ENCODE measurements at places on chromosomes 16 and 17.
A peak's percentile ranks its signal among the peaks of the same experiment; 100 is the strongest.

GRCh38 chr17:78317794-78318400, 42.0 kb downstream of the SOCS3 start:
- DNase-seq: no peak

DNA sequence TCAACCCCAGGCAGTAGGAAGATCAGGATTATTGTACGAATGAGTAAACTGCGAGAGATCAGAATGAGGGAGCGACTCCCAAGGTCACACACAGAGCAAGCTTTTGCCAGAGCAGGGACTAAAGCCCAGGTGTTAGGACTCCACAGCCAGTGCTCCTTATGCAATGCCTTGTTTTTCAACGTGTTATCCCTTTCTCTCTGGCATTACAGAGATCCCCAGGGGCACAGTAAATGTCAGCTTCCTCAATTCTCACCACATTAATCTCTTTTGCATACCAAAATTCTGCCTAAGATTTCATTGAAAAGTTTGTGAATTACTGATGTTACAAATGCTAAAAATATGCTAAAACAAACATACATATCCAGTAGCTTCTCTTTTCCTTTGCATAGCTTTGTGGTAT, 68.1 kb upstream of the CES5A start:
- no peak for DNase-seq

DNA sequence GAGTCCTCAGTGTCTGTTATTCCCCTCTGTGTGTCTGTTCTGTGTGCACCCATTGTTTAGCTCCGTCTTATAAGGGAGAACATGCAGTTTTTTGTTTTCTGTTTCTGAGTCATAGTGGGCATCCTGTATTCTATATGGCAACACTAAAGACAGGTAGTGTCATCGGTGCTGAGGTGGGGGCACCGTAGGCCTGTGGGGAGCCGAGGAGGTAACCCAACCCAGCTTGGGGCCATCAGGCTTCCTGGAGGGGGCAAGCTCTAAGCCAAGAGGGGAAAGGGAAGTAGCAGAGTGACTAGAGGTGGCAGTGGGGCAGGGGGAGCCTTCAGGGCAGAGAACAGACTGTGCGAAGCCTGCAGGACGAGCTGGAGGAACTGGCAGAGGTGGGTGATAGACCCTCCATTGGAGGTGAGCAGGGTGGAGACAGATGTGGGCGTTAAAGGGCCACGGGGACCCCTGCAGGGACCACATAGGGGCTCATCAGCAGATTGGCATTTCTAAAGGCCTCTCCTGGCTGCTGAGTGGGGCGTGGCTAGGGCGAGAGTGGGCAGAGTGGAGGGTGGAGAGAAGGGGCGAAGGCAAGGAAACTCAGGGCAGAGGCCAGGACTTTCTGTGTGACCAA, 36.5 kb downstream of the CPNE2 start:
- no peak for DNase-seq

DNA sequence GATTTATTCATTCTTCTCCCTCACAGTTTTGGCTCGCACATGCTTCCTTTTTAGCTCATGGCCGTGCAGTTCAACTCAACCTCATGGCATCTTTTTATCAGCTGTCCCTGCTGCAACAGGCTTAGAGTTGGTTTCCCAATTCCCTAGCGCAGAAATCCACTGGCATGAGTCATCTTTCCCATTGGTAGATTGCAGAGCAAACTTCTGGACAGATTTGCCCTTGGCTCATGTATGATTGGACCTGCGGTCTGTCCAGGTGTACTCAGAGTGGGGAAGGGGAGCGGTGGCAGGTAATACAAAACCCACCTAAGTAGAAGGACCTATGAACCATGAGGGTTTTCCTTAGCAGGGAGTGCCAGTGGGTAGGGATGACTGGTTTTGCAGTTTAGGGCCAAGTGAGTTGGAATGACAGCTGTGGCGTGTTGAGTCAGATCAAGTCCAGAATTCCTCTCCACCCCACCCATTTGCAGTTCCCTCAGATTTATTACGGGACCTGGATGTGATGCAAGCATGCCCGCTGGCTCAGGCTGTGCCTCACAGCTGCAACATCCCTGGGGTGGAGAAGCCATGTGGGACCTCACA, 584.7 kb downstream of the WWOX start:
- no peak for DNase-seq

GRCh38 chr17:75084039-75084660, 3.6 kb upstream of the SLC16A5 start:
- no peak for DNase-seq

- DNase-seq: no peak
These were observed 25.6 kb downstream of the IGSF6 start for GRCh38 chr16:21626659-21627277.

- peak; percentile 23 for DNase-seq
These were observed 6.5 kb upstream of the PNPO start for GRCh38 chr17:47934856-47935255.

GRCh38 chr17:5846001-5846400, 224.2 kb upstream of the WSCD1 start:
- no peak for DNase-seq

DNA sequence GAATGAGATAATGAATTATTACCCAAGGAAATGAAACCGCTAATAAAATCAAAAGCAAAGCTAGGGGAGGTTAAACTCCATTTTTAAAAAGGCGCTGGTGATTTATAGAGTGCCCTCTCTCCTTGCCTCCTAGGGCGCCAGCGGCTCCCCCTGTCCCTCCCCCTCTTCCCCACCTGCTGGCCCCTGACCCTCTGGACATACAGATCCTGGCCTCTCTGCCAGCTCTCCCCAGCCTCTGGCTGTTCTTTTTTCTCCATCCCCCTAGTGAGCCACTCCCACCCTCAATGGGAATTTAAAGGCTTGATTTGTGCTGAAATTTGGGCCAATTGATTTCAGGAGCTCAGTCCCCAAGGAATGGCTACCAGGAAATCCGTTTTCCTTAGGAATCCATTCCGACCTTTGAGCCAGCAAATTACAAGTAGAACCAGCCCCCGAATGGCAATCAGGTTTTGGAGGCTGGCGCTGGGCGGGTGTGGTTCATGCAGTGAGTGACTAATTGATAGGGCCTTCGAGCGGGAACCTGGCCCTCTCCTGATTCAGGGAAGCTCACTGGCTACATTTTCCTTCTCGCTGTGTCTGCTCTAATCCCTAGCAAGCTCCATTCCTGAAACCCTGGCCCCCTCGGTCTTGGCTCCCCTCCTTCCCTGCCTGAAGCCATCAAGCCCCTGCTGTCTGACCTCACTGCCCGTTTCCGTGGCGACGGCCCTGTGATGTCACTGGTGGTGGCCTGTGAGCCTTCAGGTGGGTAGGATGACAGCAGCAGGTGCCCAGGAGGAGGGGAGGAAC, 141.9 kb upstream of the SDK2 start:
- DNase-seq: peak; percentile 93

DNA sequence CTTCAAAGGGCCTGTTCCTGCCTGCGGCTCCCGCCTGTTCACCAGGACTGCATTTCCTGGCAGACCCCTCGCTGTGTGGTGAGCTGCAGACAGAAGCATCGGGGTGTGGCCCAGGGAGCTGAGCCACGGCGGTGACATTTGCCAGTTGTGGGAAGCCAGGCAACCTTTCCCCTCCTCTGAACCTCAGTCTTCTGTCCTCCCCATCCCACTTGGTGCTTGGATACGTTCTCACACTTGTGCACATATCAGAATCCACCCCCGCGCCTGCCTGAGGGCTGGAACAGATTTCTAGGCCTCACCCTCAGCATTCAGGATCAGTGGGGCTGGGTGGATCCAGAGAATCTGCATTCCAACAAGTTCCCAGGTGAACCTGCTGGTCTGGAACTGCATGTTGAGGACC, 63.5 kb downstream of the CRISPLD2 start:
- no peak for DNase-seq

DNA sequence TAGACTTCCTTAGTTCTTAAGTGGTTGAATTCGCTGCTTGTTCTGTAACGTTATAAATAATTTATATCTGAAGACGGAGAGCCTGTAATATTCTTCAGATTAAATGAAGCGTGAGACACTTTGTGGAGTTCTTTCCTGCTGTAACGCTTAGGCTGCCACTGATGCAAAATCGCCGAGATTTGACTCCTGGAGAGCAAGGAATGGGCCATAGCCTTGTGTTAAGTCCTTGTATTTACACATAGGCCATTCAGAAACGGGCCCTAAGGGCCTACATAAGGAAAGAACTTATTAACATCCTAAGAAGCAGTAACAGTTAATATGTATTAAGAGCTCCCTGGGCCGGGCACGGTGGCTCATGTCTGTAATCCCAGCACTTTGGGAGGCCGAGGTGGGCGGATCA, 936 bp downstream of the EMC6 start:
- no peak for DNase-seq

DNA sequence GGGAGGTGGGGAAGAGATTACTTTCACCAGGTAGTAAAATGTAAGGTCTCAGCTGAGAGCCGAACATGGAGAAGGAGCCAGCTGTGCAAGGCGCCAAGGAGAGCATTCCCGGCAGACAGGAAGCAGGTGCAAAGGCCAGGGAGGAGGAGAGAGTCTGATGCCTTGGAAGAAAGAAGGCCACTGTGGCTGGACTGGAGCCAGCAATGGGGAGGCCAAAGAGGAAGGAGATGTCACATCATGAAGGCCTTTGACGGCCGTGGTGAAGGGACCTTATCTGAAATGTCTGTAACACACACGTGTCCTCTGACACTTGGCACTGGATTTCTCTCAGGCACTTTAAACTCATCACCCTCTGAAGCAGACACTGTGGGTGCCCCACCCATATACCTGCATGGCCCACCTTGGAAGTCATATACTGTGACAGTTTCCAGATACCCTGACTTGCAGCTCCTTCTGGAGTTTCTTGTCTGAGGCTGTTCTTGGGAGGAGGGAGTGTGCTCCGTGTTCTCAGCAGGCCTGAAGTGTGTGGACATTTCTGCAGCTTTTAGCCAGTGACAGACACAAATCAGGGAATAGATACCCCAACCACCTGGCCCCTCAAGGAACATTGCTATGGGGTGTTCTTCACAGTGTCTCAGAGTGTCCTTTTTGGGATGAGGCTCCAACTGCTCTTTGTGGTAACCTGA, 1.9 kb upstream of the SLC5A2 start:
- DNase-seq: no peak

GRCh38 chr16:52630711-52631110, 83.8 kb upstream of the TOX3 start:
- DNase-seq: no peak

DNA sequence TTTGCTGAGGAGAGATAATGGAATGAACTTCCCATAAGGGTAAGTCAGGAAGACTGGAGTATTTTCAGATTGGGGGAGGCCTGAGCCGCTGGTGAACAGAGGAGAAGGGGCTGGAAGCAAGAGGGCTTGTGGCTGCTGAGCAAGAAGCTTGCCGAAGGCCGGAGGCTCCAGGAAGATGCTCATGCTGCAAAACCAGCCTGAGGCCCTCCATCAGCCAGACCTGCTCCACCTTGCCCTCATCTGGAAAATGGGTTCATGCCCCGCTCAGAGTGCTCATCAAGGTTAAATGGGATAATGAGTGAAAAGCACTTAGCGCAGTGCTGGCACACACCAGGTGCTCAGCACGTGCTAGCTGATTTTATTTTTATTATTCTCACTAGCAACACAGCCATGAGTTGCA, 5.5 kb upstream of the ASGR1 start:
- DNase-seq: no peak

DNA sequence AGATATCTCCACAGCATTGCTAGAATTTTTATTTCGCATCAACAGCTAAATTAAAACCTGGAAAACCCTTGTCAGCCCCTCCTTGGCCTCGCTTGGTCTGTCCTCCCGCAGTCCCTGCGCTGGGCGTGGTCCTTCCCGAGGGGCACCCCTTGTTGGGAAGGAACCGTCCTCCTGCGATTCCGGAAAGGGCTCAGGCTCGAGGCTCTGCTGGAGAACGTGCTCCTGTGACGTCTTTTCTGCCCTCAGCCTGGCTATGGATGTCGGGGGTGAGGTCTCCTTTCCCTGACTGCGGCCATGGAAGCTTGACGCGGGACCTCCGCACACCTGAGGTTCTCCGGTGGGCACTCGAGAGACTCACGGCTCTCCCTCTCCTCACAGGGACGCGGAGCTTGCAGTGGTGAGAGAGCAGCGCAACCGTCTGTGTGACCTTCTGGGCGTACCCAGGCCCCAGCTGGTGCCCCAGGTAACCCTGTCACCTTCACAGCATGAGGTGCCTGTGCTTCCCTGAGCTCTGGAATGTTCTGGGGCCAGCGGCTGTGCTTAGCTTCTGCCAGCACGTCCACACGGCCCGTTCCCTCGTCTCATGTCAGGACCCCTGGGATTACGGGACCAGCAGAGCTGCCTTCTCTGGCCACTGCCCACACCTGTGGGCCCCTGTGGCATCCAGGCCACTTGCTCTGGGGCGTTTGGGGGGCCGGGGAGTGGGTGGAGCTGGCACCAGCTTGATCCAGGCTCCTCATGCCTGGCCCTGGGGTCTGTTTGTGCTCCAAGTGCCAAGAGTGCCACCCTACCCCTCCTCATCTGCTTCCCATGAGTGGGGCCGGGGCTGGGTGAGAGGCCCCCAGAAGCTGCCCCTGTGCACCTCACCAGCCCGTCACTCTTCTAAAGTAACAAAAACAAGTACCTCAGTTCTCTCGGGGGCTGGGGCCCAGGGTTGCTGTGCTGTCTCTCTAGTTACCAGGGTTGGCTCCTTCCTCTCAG, 101.5 kb upstream of the ZNF750 start:
- no peak for DNase-seq

- peak; percentile 9 for DNase-seq
These were observed 923 bp downstream of the GDPD3 start for GRCh38 chr16:30112197-30113030.

DNA sequence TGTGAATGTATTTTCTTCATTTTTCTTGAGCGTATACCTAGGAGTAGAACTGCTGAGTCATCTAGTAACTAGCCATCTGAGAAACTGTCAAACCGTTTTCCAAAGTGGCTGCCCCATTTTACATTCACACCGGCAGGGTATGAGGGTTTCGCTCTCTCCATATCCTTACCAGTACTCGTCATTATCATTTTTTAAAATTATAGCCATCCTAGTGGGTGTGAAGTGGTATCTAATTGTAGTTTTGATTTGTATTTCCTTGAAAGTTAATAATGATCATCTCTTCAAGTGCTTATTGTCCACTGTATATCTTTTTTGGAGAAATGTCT, 6.0 kb downstream of the RNF157 start:
- DNase-seq: no peak

GRCh38 chr17:39688945-39689344, 1.1 kb upstream of the PGAP3 start:
- DNase-seq: no peak

- no peak for DNase-seq
These were observed 80.3 kb upstream of the CRHR1 start for GRCh38 chr17:45703806-45704205.

GRCh38 chr17:46894476-46895151, 28.3 kb upstream of the GOSR2 start:
- no peak for DNase-seq

GRCh38 chr17:76584427-76585032, 1.1 kb downstream of the ST6GALNAC2 start:
- DNase-seq: no peak

All from NCI-H1436 (cell line).